Heart left ventricle (tissue), 16 donors: ENCODE measurements at places on chromosomes 7 and 10.

- no peak for DNase-seq
- no peak overlapping the region for H3K27ac ChIP-seq
- H3K36me3 ChIP-seq = no peaks in the 10 kb centered on the region
- H3K27me3 ChIP-seq = no peaks in the 10 kb centered on the region
- H3K4me3 ChIP-seq = no peak overlapping the region
Observed at GRCh38 chr10:17683541-17683940, 39.6 kb downstream of the STAM start.

DNA sequence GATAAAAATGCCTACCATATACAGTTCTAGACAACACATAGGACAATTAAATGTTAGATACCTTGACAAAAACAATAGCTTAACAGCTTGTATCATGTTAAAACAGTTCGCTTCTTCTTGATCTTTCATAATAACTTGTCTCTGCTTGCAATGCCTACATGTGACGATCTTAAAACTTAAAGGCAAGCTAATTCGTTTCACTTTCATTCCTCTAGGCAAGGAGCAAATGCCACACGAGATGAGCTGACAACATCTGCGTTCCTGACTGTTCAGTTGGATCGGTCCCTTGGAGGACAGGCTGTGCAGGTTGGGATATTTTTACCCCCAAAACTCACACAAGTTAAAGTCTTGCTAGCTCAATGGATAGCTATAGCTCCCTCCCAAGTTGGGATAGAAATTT, 51.6 kb upstream of the ARL4A start:
- H3K27ac ChIP-seq = no peak overlapping the region
- no peak overlapping the region for H3K4me3 ChIP-seq
- DNase-seq = no peak
- H3K36me3 ChIP-seq = no peaks in the 10 kb centered on the region

DNA sequence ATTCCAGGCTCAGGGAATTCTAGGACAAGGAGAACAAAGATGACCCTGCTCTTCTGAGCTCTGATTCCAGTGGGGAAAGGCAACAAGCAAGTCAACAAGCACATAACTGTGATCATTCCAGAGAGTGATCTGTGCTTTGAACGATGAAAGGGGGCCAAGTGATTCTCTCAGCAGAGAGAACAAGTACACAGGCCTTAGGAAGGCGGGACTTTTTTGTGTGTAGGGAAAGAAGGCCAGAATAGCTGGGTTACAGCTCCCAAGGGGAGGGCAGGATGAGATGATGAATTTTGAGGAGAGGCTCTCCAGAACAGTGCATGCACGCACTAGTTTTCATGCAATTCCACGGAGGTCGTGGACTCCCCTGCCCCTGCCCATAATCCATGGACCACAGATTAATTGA, 565.2 kb downstream of the SDK1 start:
- DNase-seq = no peak
- H3K27me3 ChIP-seq = no peaks in the 10 kb centered on the region
- H3K4me1 ChIP-seq = no peaks in the 10 kb centered on the region
- no peak overlapping the region for H3K4me3 ChIP-seq
- H3K36me3 ChIP-seq = no peaks in the 10 kb centered on the region

DNA sequence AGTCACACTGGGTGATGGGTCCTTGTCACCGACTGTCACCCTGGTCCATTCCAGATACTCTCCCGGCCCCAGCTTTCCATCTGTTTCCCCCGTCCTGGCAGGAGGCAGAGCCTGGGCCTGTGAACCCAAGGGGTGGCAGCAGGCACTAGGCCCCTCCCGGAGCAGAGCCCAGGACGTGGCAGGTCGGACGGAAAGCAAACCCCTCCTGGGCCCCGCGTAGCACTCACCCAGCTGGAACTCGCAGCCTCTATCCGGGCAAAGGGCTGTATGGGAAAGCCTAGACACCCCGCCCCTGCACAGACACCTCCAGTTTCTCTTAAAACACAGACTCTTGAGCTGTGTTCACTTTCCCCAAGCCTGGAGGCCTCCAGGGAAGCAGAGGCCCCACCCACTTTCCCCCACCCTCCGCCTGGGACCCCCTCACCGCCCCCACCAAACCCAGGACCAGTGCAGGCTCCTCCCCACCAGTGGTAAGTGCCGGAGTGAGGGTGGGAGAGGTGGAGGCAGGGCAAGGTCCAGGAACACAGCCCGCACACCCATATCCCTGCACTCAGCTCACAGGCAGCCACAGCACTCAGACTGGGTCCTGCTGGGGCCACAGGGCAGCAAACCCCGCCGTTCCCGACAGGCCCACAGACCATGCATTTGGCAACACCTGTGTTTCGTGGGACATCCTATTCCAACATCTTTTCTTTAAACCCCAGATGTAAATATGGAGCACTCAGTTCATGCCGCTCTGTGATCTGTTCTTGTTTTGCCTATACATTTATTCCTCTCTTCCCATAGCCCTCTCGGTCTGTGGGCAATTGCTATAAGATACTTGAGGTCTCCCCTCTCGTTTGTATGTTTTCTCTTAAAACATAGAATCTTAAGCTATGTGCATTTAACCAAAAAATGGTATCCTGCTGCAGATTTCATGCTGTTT, 98.2 kb upstream of the PDGFA start:
- no peak overlapping the region for H3K4me3 ChIP-seq
- H3K27ac ChIP-seq = no peak overlapping the region
- H3K4me1 ChIP-seq = no peaks in the 10 kb centered on the region
- peak; percentile 58 for DNase-seq

DNA sequence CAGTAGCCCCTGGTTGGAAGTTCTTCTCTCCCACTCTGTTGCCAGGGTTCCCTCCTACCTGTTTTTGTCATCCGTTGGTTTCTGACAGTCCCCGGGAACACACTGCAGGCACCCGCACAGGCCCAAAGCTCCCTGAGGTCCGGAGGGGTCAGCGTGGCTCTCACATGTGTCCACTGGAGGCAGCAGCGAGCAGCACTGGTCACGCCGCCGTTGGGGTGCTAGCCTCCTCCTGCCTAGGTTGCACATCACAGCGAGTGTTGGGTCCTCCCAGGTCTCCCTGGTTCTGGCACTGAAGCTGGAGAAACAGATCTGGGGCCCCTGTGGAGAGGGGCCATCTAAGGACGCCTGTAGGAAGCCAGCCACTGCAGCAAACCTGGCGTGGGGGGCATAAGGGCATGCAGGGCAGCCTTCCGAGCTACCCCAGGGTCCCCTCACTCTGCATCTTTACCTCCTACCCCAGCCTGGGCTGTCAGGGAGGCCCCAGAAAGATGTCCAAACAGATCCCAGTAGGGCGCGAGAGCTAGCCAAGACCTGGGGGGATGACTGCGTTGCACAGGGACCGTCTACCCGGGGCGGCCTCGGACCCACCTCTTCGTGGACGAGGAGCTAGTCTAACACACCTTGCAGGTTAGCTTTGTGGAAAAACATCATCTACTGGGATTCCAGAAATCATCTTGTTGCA, 28.9 kb downstream of the LRRC27 start:
- no peaks in the 10 kb centered on the region for H3K4me1 ChIP-seq
- H3K27ac ChIP-seq = no peak overlapping the region
- H3K36me3 ChIP-seq = no peaks in the 10 kb centered on the region
- no peak for DNase-seq

- no peak for DNase-seq
- H3K4me1 ChIP-seq = no peaks in the 10 kb centered on the region
- no peaks in the 10 kb centered on the region for H3K36me3 ChIP-seq
- H3K27me3 ChIP-seq = no peaks in the 10 kb centered on the region
- no peak overlapping the region for H3K27ac ChIP-seq
Observed at GRCh38 chr10:34200355-34200901, 614.7 kb downstream of the PARD3 start.

DNA sequence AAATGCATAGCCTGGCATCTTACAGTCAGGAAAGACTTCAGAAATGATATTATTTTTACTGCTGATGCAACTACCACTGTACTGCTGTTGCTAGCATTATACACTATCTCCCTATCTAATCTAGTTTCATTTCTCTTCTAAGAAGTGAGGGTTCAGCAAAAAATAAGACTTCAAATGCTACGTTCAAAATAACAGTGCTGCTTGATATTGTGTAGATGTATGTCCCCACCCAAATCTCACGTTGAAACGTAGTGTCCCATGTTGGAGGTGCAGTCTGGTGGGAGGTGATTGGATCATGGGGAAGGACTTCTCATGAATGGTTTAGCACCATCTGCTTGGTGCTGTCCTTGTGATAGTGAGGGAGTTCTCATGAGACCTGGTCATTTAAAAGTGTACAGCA, 129.4 kb downstream of the ANK3 start:
- no peak overlapping the region for H3K27ac ChIP-seq
- no peak for DNase-seq
- H3K4me1 ChIP-seq = no peaks in the 10 kb centered on the region
- H3K27me3 ChIP-seq = no peaks in the 10 kb centered on the region

GRCh38 chr10:30540276-30540675, 89.3 kb downstream of the LYZL2 start:
- peaks cover 27% of the 10 kb centered on the region for H3K4me1 ChIP-seq
- DNase-seq = no peak
- no peak overlapping the region for H3K4me3 ChIP-seq

GRCh38 chr10:132836248-132836831, 50.4 kb upstream of the NKX6-2 start:
- H3K4me3 ChIP-seq = no peak overlapping the region
- no peaks in the 10 kb centered on the region for H3K36me3 ChIP-seq
- no peaks in the 10 kb centered on the region for H3K4me1 ChIP-seq
- DNase-seq = peak; percentile 60
- peaks cover 12% of the 10 kb centered on the region for H3K27me3 ChIP-seq

GRCh38 chr10:102554531-102554930, 50.8 kb downstream of the SUFU start:
- no peak overlapping the region for H3K27ac ChIP-seq
- no peaks in the 10 kb centered on the region for H3K27me3 ChIP-seq
- no peaks in the 10 kb centered on the region for H3K36me3 ChIP-seq
- no peak for DNase-seq
- no peak overlapping the region for H3K4me3 ChIP-seq
- no peaks in the 10 kb centered on the region for H3K4me1 ChIP-seq

DNA sequence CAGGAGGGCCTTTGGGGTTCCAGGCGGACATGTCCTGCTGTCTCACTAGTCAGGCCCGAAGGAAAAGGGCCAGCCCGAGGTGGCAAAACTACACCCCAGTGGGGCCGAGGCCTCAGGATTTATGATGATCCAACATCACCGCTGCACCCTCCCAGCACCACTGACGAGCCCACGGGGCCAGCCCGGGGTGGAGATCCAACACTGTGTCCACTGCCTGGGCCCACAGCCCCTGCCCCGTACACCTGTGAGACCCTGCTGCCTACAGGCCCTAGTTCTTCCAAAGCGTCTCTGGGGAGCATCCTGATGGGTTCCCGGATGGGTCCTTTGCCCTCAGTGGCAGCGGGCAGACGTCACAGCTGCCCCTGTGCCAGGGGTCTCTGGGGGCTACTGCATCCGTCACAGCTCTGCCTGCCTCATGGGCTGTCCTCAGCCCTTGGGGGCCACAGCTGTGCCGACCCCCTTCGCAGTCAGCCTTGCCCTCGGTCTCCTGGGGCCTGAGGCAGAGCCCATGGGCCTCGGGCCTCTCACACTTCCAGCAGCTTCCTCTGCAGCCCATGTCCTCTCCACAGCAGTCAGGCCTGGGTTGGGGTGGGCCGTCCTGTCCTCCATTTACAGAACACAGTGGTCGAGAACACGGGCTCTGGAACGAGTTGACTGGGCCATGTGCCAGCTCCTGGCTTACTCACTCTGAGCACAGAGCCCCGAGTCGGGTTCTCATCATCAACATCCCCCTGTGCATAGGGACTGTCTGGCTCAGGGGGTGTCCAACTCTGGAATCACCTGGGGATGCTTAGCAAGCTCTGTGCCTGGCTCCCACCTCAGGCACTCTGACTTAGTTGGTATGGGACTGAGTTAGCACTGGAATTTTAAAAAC, 64.9 kb downstream of the FOXL3 start:
- no peak for DNase-seq
- H3K4me1 ChIP-seq = no peaks in the 10 kb centered on the region
- H3K4me3 ChIP-seq = no peak overlapping the region
- no peaks in the 10 kb centered on the region for H3K36me3 ChIP-seq
- no peak overlapping the region for H3K27ac ChIP-seq

DNA sequence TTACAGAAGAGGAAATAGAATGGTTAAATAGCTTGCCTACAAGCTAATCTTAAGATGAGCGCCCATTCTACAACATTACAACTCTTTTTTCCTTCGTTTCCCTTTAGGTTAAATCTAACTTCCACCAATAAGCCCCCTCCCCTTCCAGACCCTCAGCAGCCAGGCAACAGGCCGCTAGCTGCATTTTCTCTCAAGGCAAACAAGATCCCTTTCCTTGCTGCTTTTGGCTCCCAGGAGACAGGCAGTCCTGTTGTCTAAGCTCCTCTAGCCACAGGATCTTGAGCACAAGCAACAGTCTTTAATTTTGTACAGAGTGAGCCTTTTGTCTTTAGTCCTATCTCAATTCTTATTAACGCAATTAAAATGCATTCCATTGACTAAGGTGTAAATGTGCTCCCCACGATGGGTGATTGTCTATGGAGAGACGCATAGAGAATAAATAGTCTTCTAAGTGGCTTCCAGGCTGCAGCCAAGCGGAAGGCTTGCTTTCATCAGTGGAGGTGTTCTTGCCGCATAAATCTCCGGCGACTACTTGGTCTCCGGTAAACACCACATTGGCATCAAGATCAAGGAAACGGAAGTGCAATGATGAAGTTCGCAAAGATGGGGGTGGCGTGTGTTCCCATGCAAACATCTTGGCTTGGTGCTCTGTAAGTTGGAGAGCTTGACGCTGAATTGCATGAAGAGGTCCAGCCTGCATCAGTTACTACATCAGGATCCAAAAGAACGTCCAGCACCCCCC, 181.9 kb upstream of the LYZL2 start:
- H3K36me3 ChIP-seq = no peaks in the 10 kb centered on the region
- no peak for DNase-seq
- peak overlapping the region; percentile 72 for H3K27ac ChIP-seq
- H3K27me3 ChIP-seq = no peaks in the 10 kb centered on the region

DNA sequence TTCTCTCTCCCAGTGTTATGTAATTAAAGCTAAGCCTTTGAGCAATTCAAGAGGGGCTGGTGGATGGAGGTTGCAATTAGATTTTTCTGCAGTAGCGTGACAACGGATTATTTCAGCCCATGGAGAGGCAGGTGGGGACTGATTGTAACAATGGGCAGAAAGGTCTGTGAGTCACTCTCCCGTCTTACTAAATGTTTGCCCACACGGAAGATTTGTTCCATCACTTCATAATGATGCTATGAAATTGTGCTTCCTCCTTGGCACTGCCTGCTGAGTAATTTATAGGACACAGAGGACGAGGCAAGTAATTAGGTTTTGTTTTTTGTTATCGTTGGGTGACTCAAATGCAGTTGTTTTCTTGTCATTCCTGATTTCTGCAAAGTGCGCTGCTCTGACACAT, 594.5 kb upstream of the DPP6 start:
- no peak overlapping the region for H3K27ac ChIP-seq
- no peak for DNase-seq
- no peak overlapping the region for H3K4me3 ChIP-seq
- no peaks in the 10 kb centered on the region for H3K36me3 ChIP-seq
- no peaks in the 10 kb centered on the region for H3K4me1 ChIP-seq
- no peaks in the 10 kb centered on the region for H3K27me3 ChIP-seq
